C1 segment of cervical spinal cord (tissue), 14 donors: ENCODE measurements at places on chromosomes 7 and 10.

DNA sequence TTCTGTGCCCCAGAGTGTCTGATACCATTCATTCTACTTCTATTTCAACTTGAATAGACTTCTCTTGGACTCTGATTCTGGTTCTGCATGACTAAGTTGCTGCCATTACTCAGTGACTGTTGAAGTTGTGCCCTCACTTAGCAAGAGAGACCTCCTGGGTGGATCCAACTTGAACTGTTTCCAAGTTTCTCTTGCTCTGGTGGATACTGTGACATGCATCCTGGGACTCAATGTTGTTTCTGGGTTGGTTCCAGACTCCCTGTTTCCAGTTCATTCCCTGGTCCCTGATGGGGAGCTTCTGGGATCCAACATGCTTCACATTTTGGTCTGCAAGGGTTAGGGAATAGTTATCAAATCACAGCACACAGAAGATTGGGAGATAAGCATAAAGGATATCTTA lies 26.2 kb upstream of the PRPF18 start:
- no peak for DNase-seq

DNA sequence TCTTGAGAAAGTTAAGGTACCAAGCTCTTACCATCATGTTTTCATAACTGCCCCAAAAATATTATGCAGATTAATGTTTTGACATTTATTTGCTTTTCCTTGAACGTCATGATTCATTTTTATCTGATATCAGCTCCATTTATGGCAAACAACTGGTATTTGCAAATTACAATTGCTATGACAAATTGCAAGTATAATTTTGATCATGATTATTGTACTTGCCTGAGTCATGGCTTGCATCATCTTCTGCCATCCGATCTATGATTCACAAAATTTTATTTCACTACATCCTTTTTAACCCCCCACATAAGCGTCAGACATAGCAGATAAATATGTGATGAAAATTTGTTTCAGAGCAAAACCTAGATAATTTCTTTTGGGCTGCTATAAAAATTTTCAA lies 155.0 kb downstream of the STK31 start:
- DNase-seq, result no peak

- no peak for DNase-seq
Measured at GRCh38 chr10:8912108-8912507, 857.6 kb downstream of the GATA3 start.

- no peak for DNase-seq
Measured at GRCh38 chr7:291373-292092, 1.6 kb downstream of the FOXL3 start.

GRCh38 chr10:112298581-112298980 lies 15.4 kb downstream of the TECTB start:
- DNase-seq, result no peak
